ENCODE measurements at places on chromosomes 1 and 21.

GRCh38 chr1:153608089-153608682, 4.8 kb downstream of the S100A16 start:
- DNase-seq: no peak

GRCh38 chr1:45356186-45356585, 15.9 kb upstream of the MUTYH start:
- DNase-seq: no peak

DNA sequence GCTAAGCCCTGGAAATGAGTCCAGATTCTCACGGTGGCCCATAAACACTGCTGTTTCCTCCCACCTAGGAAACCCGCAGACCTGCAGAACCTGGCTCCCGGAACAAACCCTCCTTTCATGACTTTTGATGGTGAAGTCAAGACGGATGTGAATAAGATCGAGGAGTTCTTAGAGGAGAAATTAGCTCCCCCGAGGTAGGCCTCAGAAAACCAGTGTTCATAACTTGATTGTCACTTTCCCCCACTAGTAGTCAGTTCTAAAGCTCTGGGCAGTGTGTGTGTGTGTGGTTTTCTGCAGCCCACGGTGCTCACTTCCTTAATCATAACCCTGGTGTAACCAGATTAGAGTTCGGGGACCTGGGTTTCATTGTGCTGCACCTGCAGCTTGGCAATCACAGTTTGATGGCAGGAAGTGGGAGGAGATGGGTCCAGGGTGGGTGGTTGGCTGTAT, 39.1 kb downstream of the CLIC6 start:
- DNase-seq: no peak

- DNase-seq: no peak
These were observed 183.8 kb downstream of the LHX8 start for GRCh38 chr1:75317976-75318375.

DNA sequence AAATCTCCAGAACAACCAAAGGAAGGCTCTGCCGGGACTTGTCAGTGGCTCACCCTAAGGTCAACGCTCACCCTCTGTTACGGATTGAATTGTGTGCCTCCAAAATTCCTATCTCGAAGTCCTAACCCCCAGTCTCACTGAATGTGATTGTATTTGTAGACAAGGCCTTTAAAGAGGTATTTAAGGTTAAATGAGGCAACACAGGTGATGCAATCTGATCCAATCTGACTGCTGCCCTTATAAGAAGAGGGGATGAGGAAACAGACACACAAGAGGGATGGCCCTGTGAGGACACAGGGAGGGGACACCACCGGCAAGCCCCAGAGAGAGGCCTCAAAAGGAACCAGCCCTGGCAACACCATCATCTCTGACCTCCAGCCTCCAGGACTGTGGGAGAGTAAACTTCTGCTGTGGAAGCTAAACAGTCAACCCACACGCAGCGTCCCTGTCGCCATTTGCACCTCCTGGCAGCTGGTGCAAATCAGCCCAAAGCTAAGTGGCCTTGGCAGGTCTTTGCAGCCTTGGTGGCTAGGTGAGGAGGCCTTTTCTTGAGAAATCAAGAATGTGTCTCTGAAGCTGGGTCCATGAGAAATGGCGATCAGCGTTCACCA, 24.2 kb downstream of the UBASH3A start:
- DNase-seq: no peak

GRCh38 chr1:51418384-51418959, 88.1 kb upstream of the TTC39A start:
- no peak for DNase-seq

- DNase-seq: no peak
These were observed 7.0 kb upstream of the LPAR3 start for GRCh38 chr1:84899969-84900368.

DNA sequence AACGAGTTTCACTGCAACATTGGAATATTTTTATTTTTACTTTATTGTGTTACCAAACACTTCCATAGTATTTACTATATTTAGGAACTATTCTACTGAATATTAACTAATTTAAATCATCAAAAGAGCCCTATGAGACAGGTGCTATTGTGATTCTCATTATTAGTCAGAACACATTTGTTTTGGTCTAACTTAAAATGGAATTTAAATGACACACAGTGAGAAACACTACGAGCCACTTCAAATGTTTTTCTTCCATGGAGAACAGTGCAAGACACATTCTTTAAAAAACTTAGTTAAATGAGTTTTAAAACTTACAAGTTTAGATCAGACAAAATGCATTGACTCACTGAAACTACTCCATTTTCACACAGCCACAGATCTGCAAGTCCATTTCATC, 6.6 kb upstream of the TRAF3IP3 start:
- DNase-seq: no peak

GRCh38 chr1:170309389-170310013, 163.7 kb downstream of the NTMT2 start:
- no peak for DNase-seq

DNA sequence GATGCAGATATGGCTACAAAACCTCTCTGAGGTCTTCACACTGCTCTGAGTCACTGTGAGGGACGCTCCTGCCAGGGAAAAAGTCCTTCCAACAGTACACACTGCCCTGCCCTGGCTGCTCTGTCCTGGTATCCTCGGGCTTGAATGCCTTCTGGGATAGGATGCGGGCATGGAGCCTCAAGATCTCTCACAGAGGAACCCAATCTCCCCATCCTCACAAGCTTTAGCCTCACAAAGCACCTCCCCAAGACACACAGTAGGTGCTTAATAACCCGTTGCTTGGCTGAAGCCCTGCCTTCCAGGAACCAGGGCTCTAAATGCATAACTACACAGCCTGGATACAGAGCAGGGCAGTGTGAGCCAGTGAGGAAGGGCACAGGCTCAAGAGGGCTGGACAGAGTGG, 9.2 kb downstream of the RAP1GAP start:
- no peak for DNase-seq

All from nephron progenitor cell (in vitro differentiated cells).